ENCODE measurements at places on chromosomes 1 and 21.

DNA sequence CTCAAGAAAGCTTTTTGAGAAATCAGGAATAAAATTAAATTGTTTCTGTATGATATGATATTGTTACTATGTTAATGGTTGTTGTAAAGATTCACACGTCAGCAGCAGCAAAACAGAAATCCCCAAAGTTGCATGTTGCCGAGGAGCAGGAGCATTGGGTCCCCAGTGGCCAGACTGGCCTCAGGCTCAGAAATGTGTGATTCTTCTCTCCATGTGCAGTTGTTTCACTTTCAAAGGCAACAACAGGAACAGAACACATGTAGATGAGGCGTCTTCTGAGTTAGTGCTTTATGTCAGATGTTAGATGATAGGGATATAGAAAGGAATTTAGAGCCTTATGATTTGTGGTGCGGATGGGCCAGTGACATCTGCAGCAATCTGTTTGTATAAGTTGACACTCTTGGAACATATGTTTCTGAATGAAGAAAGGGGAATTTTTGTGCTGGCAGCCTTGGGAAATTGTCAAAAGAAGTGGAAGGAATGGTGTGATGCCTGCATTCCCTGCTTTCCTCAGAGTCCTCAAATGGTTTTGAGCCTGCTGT is 2.1 kb upstream of the TTLL7 start:
- no peak for DNase-seq

DNA sequence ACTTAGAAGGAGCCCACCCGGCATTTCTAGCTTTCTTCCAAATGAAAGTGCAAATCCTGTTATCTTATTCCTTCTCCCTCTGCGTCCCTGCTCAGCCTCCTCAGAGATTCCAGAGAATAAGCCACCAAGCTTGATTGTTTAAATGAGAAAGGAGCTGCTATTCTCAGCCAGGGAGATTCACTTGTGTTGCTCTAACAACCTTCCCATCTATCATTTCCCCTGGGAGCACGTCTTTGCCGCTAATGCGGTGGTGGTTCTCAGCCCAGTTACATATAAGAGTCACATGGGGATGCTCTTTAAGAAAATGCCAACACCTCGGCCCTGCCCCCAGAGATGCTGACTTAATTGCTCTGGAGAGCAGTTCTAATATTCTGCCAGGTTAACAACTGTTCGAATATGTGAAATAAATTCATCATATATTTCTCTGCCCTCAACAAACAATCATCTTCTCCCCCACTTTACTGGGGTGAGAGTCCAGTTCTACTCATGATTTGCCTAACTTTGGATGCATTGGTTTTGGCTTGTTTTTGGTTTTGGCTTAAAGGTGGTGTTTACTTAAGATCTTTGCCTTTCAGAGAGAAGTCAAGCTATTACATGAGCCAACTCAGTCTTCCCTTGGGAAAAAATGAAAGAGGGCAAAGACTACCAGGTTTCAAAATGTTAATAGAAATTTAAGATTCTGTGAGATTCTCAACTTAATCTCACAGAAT is 213.9 kb downstream of the SEC16B start:
- DNase-seq, result no peak

- DNase-seq, result no peak
Measured at GRCh38 chr1:27418326-27419185, 26.1 kb downstream of the GPR3 start.

- DNase-seq, result no peak
Measured at GRCh38 chr1:57987523-57987922, 559.0 kb downstream of the OMA1 start.

All from thymus (tissue), 14 donors.